Lung microvascular endothelial cell (primary cell): ENCODE measurements at places on chromosomes 16 and 17.
A peak's percentile ranks its signal among the peaks of the same experiment; 100 is the strongest.

- peak; percentile 96 for DNase-seq
Measured at GRCh38 chr17:77125432-77125901, 15.3 kb upstream of the SEC14L1 start.

DNA sequence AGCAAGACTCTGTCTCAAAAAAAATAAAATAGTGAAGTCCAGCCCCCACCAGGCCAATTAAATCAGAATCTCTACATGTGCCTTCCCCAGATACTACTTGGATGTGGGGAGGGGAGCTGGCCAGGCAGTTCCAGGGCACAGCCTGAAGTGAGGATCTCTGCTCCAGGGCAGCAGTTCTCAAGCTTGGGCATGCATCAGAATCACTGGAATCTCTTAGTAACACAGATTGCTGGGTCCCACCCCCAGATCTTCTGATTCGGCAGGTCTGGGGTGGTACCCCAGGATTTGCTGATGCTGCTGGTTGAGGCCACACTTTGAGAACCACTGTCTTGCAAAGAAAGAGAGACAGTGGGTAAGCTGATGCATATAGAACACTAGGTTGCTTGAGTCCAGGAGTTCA is 8.3 kb upstream of the CDH5 start:
- DNase-seq, result no peak

DNA sequence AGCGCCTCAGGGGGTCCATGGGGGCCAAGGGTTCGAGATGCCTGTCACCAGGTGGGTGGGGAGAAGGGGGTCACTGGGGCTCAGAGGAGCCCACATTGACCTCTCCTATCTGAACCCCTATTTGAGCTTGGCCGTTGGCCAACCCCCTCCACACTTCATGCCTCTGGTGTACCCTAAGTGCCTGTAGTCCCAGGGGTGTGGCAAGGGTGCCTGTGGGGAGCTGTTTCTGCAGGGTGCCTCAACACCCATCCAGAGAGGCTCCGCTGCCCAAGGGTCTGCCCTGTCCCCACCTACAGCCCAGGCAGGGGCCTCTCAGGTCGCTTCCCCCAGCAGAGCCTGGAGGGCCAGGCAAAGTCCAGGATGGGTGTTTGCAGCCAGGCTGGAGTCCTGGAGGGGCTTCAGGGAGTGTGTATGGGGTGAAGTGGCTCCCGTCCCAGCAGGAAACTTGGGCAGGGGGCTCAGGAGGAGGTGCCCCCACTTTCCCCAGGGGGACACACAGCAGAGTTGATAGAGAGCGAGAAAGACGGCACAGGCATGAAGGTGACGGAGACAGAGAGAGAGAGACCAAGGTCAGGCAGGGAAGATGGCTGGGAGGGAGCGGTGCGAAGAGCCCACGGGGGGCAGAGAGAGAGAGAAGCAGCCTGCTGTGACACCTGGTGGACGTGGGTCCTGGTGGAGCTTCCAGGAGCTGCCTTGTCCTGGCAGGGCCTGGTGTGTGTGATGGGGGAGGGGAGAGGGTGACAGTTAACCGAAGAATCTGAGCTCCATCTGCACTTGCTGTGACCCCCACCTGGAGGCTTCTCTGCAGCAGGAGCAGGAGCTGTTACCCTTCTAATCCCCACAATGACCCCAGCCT is at the start of gene SEPTIN12:
SEPTIN12 (minus strand) TSS at position 719 of the 856 bp plus-strand sequence; CDS start at position 19, 700 bp downstream.
- DNase-seq, result no peak

- no peak for DNase-seq
Measured at GRCh38 chr16:81636298-81636993, 142.6 kb upstream of the PLCG2 start.

- DNase-seq, result no peak
Measured at GRCh38 chr16:11474617-11475291, 112.0 kb downstream of the LITAF start.

DNA sequence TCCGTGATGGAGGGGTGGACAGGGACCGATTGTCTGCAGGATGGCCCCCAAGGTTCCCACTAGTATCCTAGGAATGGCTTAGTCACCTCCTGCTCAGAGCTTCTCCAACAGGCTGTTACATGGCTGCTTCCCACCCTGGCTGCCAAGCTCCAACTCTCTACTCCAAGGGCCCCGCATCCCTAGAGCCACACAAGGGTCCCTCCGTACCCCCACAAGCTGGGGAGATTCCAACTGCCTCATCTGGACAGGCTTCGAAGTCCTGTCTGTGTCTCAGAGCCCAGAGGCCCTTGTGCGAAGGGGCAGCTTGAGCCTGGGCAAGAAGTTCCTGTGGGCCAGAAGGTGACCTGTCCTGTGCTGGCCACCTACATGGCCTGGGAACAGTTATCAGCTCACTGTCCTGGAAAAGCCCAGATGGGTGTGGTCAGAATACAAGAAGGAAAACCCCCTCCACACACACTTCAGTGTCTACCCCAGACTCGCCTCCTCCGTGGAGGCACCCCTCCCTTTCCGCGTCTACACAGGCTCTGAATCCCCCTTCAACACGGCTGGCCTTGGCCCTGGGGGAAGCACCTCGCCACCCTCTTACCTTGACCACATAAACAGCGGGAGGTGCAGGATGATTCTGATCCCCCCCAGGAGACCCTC is 586 bp downstream of the MEAK7 start:
- peak; percentile 22 for DNase-seq

- DNase-seq, result no peak
Measured at GRCh38 chr17:55421179-55421934, at the start of gene MMD. Gene MMD, minus strand, starts transcription at chr17:55421835. Its CDS starts 140 bp downstream, at chr17:55421695.

DNA sequence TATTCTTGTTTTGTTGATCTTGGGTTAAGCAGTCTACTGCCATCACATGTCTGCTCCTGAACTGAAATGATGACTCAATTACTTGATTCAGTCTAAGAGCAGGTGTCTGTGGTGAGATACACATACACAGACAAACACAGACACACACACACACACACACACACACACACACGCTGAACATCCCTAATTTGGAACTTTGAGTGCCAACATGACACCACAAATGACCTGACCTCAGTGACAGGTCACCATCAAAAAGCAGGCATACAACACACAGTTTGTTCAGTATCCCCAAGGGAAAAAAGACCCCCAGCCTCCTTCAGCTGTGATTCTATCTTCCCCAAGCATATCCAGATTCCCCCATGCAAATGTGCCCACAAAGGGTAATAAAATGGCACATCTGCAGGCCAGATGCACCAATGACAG is 130.1 kb upstream of the TMEM97 start:
- DNase-seq, result no peak

DNA sequence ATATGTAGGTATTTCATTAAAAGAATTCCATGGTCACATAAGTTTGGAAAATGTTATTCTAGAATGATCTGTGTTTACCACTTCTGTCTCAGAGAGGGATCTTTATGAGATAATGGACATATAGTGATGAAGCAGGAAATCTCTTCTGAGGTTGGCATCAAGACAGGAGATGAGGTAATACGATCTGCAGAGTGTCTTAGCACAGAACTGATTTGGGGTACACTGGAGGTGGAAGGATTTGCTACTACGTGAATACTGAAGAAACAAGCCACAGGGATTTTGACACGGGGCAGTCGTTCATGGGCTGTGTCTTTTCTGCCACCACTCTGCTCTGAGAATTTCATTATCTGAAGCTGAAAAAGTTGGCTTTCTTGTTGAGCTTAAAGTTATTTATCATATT is 5.5 kb downstream of the CBFB start:
- no peak for DNase-seq

- DNase-seq, result peak; percentile 78
Measured at GRCh38 chr17:65198653-65199382, 61.6 kb downstream of the RGS9 start.

GRCh38 chr17:72033334-72033733 is 87.5 kb upstream of the SOX9 start:
- no peak for DNase-seq

GRCh38 chr17:56656701-56657327 is 63.3 kb downstream of the NOG start:
- DNase-seq, result no peak

GRCh38 chr16:23301251-23302044 is 654 bp upstream of the SCNN1B start:
- no peak for DNase-seq

DNA sequence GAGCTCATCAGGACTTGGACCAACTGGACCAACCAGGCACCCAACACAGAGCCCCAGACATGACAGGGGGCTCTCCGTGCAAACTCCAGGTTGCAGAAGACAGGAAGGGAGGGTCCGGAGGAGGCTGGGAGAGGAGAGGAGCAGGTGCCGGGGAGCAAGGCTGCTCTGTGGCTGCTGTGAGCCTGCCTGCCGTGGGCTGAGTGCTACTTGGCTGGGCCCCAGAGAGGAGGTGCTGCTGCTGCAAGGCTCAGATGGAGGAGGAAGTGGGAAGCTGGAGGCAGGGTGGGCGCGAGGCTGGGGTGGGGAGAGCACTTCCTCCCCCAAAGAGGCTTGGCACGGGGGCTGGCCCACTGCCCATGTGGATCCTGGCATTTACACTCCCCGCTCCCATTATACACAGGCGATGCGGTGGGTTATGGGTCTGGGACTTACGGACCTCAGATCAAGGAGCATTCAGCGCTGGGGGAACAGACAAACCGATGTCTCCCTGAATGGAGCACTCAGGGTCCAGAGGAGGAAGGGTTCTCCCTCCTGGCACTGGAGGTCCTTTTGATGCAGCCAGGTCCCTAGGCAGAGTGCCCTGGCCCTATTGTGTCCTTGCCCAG is 15.9 kb downstream of the EPOP start:
- DNase-seq, result no peak

DNA sequence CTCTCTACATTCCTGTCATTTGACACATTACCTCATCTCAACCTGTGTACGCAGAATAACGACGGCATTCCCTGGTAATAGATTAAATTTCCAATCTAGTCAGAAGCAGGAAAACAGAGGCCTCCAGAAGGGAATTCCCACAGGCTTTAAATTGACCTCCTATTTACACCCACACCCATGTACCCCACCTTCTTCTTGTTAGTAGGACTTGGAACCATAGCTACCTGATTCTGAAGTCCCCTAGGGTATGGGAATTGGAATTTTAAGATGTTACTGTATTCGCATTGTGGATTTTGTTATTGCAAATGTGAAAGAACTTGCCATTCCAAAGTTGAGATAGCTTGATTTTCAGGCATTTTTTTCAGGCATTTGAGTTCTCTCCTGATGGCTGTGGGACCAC is 377.5 kb upstream of the DYNLRB2 start:
- no peak for DNase-seq

- DNase-seq, result no peak
Measured at GRCh38 chr16:1322407-1322806, 11.0 kb upstream of the BAIAP3 start.

DNA sequence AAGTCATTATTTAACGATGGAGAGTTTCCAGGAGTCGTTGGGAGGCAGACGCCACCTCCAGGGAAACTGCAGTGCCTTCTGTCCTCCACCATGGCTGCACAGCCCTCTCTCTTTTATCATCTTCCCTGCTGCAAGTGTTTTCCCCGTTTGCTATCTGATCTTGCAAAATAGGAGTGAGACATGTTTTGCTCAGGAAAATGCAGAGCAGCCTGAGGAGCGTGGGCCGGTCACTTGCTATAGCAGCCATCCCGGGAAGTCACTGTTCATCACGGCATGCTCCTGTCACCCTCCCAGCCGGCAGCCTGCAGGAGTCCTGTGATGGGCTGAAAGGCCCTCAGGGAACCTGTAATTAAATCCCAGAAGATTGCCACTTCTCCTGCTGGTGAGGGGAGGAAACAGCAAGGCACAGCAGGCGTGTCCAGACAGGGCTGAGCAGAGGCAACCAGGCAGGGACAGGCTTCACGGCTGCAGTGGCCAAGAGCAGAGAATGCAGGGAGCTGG is 143.1 kb downstream of the GSG1L start:
- no peak for DNase-seq

- DNase-seq, result no peak
Measured at GRCh38 chr17:19753661-19754463, 5.8 kb upstream of the ALDH3A1 start.

DNA sequence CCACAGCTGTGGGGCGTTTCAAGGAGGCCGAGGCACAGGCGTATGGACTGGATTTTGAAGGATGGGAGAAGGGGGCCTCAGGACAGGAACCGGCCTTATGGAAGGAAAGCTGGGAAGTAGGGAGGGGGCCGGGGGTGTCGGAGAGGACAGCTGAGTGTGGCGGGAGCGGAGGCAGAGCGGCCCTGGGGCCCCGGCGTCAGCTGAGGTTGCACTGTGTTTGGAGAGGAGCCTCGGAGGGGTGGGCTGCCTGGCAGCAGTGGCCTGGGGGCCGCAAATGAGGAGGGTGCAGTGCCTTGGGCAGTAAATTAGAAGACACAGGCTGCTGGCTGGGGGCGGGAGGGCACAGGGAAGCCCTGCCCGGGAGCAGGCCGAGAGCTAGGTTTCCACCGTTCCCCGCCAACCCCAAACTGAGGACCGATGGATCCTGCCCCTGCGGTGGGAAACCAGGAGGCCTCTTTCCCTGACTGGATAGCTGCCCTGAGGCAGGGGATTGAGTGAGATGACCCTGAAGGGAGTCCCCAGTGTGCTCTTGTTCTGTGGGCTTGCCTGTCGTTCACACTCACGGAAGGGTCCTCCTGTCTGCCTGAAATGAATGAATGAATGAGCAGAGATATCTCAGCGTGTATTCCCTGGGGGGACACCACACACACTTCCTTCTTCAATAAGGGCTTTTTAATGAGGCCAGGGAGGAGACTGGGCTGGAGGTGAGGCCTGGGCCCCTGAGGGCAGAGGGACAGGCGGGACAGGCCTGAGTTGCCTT is 18.4 kb downstream of the FOXJ1 start:
- no peak for DNase-seq

DNA sequence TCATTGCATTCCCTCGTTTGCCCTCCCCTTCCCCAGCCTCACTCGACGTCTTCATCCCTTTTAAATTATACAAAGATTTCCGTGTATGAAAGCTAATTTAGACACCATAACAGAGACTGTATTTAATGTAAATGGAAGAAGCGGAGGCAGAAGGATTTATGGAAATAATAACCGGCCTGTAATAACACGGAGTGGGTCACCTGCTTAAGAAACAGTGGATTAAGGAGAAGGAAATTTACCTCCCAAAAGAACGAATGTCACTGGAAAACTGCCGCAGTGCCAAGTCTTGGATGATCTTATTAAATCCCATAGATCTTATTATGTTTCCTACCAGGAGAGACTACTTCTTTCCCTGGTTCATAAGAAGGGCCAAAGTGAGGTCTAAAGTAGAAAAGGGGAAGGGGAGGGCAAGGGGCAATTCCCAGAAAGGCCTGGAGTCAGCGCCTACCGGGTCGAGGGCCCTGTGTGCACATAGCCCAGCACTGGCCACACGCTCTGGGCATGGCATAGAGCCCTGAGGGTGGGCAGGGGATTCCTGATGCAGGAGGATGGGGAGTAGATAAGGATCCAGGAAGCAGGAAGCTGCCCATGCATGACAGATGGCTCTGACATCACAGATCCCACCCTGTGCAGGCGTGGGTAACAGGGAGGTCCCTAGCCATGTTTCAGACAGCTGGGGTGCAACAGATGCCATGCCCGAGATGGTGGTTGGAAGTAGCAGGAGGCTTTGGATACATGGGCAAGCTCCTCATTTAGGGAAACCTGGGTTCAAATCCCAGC is 56.2 kb upstream of the RPL38 start:
- no peak for DNase-seq
